ENCODE measurements at places on chromosomes 2 and 18.

DNA sequence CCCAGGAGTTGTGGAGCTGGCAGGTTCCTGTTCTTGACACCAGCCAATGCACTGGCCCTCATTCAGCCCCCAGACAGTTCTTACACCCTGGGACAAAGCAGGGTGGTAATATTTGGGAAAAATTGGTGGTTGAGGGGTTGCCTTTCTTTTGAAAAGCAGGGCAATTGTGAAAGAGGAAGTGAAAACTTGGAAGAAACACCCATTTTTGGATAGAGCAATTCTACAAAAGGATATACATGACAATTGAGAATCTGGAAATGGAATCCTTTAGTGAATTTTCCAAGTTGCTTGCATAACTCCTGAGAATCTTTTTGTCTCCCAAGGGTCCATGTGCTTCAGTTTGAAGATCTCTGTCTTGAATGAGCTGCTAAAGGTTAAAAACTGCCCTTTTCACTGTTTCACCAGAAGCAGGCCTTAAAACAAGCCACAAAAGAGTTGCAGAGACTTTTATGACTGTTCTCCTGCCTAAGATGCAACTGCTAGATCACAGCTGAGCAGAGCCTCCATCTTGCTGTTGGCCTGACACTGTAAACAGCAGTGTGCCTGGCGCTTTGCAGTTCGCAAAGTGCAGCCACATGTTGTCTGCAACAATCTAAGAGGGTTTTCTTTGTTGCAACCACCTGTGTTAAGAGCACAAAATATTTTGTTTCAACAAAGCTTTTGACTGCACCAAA, 11.8 kb downstream of the COL4A4 start:
- DNase-seq = no peak

GRCh38 chr2:171529914-171530313, 7.6 kb downstream of the CYBRD1 start:
- no peak for DNase-seq

DNA sequence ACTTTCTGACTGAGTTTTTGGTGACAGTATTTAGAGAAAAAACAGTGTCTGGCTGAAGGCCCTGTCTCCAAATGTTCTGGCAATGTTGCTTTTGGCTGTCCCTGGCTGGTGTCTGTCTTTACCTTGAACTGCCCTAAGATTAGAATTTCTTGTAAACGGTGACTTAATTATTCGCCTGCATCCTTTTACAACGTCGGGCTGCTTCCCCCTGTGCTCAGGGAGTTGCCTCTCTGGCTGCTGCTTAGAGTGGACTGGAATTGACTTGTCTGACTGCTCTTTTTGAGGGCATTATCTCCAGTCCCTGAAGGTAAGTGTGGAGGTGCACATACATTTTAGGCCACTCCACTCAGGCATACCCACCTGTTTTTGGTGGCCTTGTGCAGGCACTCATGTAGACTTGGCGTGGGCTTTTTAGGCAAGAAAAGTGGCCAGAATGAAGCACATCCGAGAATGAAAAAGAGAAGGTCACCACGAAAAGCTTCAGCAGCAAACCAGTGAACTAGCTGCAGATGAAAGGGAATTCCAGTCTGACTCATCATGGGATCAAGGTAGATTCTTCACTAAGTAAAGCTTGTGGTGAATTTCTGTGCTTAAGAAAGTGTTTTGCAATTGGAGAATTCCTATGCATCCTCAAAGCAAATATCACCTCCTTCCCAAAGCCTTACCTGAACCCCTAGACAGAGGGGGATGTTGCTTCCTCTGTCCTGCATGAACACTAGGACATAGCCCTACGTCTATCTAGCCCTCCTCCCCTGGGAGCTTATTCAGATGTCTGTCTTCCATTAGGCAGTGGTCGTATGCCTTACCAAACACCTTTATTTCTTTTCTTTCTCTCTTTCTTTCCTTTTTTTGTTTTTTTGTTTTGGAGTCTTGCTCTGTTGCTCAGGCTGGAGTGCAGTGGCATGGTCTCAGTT, 230.3 kb upstream of the TRIB2 start:
- no peak for DNase-seq

DNA sequence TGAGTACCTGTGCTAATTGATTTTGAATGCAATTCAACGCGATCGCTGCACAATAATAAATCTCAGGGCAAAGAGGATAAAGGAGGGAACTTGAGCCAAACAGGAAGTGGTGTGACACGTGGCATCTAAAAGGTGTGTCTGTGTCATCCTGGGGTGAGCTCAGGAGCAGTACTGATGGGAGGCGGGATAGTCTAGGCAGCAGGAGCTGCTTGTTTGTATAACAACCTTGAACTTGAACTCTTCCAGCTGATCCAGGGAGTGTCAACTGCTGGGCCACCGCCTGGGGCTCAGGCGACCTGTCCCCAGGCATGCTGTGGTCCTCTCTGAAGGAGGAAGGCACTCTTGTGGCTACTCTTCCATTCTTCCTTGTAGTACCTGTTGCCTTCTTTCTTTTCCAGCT, 61.2 kb downstream of the BOD1L2 start:
- DNase-seq = no peak

- no peak for DNase-seq
These were observed 133.4 kb downstream of the AFF3 start for GRCh38 chr2:100008956-100009355.

- DNase-seq = peak; percentile 35
These were observed 7.3 kb upstream of the DUSP2 start for GRCh38 chr2:96152304-96153161.

- no peak for DNase-seq
These were observed 19.0 kb upstream of the XDH start for GRCh38 chr2:31433541-31433940.

- DNase-seq = no peak
These were observed 25.3 kb downstream of the MBP start for GRCh38 chr18:77107292-77107691.

- no peak for DNase-seq
These were observed 7.5 kb downstream of the TRABD2A start for GRCh38 chr2:84873350-84873749.

- DNase-seq = no peak
These were observed 10.2 kb upstream of the ALPP start for GRCh38 chr2:232368311-232368731.

- DNase-seq = no peak
These were observed 68.3 kb downstream of the BABAM2 start for GRCh38 chr2:27958711-27959378.

DNA sequence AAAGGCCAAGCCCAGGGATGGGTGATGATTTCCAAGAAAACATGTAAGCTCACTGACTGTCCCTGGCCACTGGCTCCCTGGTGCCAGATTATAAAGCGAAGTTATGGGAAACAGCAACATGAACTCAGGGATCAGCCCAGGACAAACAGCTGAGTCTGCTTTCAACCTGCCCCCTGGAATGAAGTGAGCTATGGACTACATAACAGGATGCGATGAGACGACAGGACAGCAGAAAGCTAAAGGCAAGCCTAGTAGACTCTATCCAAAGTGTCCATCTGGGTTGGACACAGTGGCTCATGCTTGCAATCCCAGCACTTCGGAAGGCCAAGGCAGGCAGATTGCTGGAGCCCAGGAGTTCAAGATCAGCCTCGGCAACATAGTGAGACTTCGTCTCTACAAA, 16.6 kb upstream of the KCMF1 start:
- no peak for DNase-seq
